Activated naive CD8-positive, alpha-beta T cell treated with anti-CD3 and anti-CD28 coated beads, Interleukin-2, amount 10 ng/mL, durations not matched to agents 7 days and 5 days (primary cell): ENCODE measurements at places on chromosomes 12 and 14.

DNA sequence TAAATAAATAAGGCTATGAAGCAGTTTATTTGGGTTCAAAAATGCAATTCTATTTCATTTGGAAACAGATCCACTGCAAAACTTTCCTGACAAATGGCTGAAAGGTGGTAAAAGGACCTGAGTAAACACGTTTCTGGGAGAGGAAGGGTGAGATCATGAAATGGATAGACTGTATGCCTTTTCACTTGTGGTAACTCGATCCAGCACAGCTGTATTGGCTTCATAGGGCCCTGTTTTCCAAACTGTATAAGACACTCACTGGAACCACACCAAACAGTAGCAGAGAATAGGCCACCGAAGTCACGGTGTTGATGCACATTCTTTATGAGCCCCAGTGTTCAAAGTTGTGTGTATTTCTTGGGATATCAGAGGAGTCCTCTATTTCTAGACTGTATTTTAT lies 325.2 kb upstream of the DIO2 start:
- no peak for DNase-seq
- no peak overlapping the region for H3K4me3 ChIP-seq
- no peak overlapping the region for H3K27ac ChIP-seq
- no peaks in the 10 kb centered on the region for H3K4me1 ChIP-seq

DNA sequence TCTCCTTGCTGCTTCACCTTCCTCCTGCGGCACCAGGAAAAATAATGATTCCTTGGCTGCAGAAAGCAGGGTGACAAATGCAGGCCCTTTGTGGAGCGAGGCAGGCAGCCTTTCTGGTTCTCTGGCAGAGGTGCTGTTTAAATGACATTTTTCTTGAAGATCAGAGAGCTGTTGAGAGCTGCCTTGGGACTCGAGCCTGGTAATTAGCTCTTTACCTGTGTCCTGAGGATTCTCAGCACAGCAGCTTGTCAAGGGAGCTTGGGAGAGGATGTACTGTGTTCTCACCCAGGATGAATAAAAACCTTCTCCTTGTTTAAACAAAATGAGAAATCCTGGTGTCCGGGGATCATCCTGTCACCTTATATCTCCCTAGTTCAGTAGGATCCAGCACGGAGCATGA lies 204.0 kb downstream of the AACS start:
- DNase-seq: no peak
- H3K4me1 ChIP-seq: no peaks in the 10 kb centered on the region
- no peak overlapping the region for H3K27ac ChIP-seq
- no peak overlapping the region for H3K4me3 ChIP-seq
- H3K27me3 ChIP-seq: peaks cover 4% of the 10 kb centered on the region
- no peaks in the 10 kb centered on the region for H3K36me3 ChIP-seq

GRCh38 chr12:99957866-99958466 lies 26.8 kb downstream of the ANKS1B start:
- H3K36me3 ChIP-seq: no peaks in the 10 kb centered on the region
- DNase-seq: no peak
- H3K27ac ChIP-seq: no peak overlapping the region
- H3K4me3 ChIP-seq: no peak overlapping the region
- H3K4me1 ChIP-seq: no peaks in the 10 kb centered on the region

- H3K36me3 ChIP-seq: peaks cover 12% of the 10 kb centered on the region
- H3K4me3 ChIP-seq: no peak overlapping the region
- H3K27me3 ChIP-seq: peaks cover 16% of the 10 kb centered on the region
- no peak for DNase-seq
These were observed 128.9 kb downstream of the SNAPC1 start for GRCh38 chr14:61891170-61891569.

- no peaks in the 10 kb centered on the region for H3K36me3 ChIP-seq
- peaks cover 37% of the 10 kb centered on the region for H3K4me1 ChIP-seq
- H3K4me3 ChIP-seq: peak overlapping the region; percentile 41
- DNase-seq: no peak
- no peaks in the 10 kb centered on the region for H3K27me3 ChIP-seq
These were observed 108.1 kb downstream of the ZFP36L1 start for GRCh38 chr14:68684466-68685418.

- peaks cover 10% of the 10 kb centered on the region for H3K4me1 ChIP-seq
- DNase-seq: no peak
- H3K36me3 ChIP-seq: peaks cover 25% of the 10 kb centered on the region
- H3K27ac ChIP-seq: no peak overlapping the region
These were observed 109.5 kb downstream of the LGMN start for GRCh38 chr14:92638904-92639303.

DNA sequence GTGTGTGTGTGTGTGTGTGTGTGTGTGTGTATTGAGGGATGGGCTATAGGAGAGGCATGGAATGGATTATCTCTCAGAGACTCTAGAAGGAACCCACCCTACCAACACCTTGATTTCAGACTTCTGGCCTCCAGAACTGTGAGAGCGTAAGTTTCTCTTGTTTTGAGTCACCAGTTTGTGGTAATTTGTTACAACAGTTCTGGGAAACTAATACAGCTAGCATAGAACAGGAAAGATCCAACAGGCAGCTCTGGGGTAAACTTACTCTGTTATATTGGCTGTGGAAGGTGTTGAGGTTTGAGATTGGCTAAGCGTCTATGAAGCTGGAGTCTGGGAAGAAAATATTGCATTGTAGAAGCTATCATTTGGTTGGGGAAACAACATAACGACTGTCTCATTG lies 334.3 kb downstream of the AACS start:
- no peak for DNase-seq
- H3K27ac ChIP-seq: no peak overlapping the region
- H3K4me1 ChIP-seq: no peaks in the 10 kb centered on the region
- peaks cover 2% of the 10 kb centered on the region for H3K27me3 ChIP-seq
